ENCODE measurements at places on chromosomes 1 and 21.

DNA sequence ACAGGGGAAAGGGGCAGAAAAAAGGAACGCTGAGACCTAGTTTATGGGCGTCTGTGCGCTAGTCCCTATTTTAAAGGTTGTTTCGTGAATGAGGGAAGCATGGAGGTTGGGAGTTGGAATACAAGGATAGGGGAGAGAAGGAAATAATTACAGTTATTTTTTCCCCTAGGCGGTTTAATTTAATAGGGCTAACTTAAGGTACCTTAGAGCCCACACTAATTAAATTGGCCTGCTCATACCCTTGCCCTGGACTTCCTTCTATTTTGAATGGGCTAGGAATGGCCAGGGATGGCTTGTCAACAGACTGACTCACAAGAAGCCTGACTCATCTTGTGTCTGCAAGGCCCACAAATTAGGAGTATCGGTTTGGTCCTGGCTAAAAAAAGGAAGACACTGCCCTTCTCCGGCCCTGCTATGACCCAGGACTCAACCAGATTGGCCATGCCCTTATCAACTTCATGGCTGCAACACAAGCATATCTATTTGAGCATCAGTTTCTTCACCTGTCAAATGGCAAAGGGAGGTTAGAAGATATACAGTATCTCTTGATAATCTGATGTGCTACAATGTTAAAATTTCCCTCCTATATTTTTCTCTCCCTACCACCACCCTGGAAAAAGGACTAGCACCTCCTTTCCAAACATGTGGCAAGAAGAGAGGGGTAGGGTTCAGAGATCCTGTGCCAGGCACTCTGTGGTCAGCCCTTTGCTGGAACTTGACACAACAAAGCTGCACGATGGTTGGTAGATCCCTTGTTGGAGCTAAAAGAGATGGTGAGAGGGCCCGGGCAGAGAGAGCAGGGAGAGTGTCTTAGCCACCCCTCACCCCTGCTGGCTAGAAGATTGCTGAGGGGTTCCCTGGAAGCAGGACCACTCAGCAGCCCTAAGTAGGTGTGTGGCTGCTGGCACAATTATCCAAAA is 2.2 kb upstream of the SSBP3 start:
- no peak for DNase-seq

DNA sequence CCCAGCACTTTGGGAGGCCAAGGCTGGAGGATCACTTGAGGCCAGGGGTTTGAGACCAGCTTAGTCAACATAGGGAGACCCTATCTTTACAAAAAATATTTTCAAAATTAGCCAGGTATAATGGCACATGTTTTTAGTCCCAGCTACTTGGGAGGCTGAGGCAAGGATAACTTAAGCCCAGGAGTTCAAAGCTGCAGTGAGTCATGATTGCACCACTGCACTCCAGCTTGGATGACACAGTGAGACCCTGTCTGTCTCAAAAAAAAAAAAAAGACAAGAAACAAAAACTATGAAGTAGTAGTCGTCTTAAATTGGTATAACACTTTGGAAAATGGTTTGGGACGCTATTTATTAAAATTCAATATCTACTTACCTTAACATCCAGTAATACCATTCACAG is 7.7 kb downstream of the AIM2 start:
- no peak for DNase-seq

DNA sequence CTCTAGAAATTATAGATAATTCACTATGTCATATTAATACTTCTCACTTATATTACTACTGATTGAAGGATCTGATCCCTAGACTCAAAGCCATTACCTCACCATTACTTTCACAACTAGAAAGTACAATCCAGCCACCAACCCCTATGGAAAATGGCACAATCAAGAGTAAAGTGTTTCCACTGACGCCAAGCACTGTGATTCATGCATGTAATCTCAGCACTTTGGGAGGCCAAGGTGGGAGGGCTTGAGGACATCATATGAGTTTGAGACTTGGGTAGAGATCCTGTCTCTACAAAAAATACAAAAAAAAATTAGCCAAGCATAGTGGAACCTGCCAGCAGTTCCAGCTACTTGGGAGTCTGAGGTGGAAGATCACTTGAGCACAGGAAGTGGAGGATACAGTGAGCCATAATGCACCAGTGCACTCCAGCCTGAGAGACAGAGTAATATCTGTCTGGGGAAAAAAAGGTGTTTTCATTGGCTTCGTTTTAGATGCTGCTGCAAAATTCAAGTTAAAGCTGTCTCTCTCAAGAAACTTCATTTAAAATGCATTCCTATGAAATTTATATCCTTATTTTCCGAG is 126.5 kb downstream of the AKT3 start:
- DNase-seq = no peak

DNA sequence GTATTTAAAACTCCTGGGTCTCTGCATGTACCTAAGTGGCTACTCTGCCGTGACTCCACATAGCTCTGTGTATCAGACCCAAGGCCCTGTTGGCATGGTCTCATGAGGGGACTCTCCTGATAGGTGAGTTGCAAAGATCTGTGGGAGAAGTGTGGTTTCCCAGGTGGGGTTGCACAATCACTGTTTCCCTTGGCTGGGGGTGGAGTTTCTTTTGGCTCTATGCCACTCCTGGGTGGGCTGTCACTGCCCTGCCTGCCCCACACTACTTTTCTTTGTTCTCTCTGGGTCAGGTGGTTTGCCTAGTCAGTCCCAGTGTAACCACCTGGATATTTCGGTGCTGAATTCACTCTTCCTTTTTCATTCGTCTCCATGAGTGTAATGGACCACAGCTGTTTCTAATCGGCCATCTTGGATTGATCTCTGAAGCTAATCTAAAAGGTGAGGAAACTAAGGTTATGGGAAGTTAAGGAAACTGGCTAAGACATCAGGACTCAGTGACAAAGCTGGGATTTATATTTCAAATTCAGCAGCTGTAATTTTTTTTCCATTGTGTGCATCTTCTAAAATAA is 97.1 kb upstream of the CACYBP start:
- no peak for DNase-seq

GRCh38 chr1:236615399-236616148 is 11.3 kb upstream of the HEATR1 start:
- no peak for DNase-seq

DNA sequence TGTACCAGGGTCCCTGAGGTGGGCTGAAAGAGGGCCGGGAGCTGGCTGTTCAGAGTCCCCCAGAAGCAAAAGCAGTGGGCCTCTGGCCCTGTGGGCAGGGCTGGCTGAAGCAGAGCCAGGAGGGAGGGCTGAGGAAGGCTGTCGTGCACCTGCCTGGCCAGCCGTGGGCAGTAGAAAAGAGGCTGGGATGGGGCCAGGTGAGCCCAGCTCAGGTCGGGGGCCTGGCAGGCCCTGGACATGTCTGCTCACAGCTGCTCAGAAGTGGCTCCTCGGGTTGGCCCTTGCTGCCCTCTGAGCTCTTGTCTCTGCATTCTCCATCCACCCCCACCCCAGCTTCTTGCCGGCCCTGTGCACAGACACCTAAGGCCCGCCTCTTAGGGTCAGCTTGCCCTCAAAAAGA is 60.0 kb downstream of the TCP10L start:
- no peak for DNase-seq

Data from activated CD4-positive, alpha-beta T cell treated with anti-CD3 and anti-CD28 coated beads, Interleukin-2, amount 50 U/mL, for 48 hours (primary cell).